ENCODE measurements at places on chromosomes 7 and 10.

GRCh38 chr10:83545901-83546391 is 593.4 kb upstream of the GHITM start:
- no peak for DNase-seq

GRCh38 chr7:45709168-45710042 is 135.2 kb downstream of the ADCY1 start:
- no peak for DNase-seq

GRCh38 chr10:58998924-58999713 is 177.3 kb upstream of the PHYHIPL start:
- DNase-seq: no peak

DNA sequence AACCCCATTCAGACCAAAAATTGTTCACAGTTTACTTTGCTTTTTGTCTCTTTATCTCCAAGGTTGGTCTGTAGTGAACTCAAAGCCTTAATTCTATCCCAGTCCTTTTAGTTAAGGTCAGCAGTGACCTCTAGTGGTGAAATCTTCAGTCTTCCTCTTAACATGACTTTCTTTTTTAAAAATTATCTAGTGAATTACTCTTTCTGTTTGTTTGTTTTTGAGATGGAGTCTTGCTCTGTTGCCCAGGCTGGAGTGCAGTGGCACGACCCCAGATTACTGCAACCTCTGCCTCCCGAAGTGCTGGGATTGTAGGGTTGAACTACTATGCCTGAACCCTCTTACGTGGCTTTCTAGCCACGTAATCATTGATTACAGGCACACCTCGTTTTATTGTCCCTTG is 25.0 kb downstream of the ZNF487 start:
- no peak for DNase-seq

DNA sequence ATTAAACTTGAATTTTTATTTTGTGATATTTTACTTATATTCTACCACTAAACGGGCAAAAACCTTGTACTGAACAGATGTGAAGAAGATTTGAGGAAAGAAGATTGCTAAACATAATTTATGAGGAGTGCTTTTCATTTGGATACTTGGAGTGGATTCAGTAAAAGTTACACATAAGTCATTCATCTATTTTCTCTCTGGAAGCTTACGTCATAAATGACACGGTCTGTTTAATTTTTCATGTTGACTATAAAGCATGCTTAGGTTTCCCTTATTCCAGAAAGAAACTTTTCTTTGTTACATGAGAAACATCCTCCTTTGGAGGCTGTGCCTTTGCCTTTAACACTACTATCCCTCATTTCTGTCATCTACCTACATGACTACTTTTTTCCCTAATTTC is 53.9 kb downstream of the TFEC start:
- DNase-seq: no peak

DNA sequence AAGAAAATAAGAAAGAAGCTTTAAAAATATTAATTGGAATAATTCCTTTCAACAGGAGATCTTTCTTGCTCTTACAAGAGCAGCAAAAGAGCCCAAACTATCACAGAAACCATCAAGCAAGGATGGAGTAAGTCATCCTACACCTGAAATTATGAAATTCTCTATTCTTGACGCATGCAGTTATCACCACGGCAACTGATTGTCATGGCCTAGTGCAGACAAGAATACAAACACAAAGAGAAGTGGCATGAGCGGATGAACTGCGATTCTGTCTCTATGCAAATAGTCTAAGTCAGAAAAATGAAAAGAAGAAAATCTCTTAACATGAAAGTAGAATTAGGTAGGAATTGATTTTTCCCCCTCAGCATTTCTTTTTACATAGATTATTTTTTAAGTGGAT is 54.8 kb upstream of the SLC35B4 start:
- no peak for DNase-seq

- no peak for DNase-seq
Measured at GRCh38 chr7:97450516-97450915, 281.4 kb upstream of the TAC1 start.

- DNase-seq: no peak
Measured at GRCh38 chr7:130500910-130501309, 9.0 kb downstream of the MEST start.

- no peak for DNase-seq
Measured at GRCh38 chr10:96587264-96588059, 650 bp upstream of the TM9SF3 start.

DNA sequence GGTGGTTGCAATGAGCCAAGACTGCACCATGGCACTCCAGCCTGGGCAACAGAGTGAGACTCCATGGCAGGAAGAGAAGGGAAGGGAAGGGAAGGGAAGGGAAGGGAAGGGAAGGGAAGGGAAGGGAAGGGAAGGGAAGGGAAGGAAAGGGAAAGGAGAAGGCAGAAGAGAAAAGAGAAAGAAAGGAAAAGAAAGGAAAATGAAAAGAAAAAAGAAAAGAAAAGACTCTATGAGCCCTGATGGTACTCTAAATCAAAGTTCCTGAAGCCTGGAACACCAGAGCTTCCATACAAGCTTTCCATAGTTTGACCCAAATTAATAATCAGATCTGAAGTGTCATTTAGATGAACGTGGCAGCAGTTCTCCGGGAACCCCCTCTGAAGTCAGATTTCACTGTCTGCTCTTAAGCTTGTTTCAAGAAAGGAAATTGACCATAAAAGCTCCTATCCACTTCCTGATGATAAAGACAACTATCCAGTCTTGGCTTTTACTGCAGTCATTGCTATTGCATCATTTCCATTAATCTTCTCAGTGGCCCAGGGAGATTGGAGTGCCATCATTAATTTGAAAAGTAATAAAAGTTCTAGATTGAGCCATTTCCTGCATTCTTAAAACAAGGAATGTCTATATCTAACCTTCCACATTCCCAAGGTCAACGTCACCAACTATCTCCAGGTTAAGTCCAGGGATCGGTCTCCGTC is 44.2 kb upstream of the FRMD4A start:
- no peak for DNase-seq

GRCh38 chr7:141012044-141012685 is 2.6 kb downstream of the MRPS33 start:
- DNase-seq: peak; percentile 10

GRCh38 chr7:131497454-131497853 is 59.0 kb downstream of the PODXL start:
- no peak for DNase-seq

DNA sequence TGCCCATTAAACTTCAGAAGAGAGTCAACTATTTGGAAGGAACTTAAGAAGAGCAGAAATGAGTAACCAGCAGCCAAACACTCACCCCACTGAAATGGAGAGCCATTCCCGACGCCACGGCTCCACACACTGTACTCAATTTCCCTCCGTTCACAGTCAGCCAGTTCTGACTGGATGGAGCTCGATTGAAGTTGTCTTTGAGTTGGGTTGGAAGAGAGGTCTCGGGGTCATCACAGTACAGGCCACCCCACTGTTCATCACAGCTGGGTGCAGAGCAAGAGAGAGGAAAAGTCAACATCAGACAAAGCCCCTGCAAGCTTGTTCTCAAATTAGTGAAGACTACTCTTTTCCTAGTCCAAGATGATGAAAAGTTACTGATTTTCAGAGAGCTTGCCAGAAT is 75.9 kb upstream of the SLC26A5 start:
- no peak for DNase-seq
